ENCODE measurements at places on chromosomes 2 and 18.

DNA sequence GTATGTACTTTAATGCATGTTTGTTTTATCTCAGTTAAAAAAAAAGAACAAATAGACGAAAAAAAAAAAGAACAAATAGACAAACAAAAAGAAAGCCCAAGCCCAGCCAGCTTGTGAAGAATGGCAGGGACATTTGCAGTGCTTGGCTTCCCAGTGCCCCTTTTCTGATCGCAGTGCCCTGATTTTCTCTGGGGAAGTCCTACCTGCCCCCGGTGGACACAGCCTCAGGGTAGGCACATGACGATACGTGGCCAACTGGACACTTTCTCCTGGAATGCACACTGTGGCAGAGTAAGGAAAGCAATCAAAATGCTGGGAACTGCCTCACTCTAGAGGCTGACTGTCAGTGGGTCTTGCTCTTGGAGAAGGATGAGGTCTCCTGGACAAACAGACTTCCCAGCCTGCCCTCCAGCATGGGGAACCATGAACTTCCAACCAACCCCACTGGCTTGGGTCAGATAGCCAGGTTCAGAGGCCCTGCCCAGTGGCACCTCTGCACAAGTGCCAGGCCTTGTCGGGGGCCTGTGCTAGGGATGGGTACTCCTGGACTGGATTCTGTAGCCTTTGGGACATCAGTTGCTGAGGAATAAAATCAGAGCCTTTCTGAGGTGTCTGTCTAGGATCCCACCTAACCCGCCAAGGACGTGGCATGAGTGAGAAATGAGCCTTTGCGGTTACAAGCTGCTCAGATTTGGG is 76.7 kb downstream of the INHBB start:
- DNase-seq, result no peak

- DNase-seq, result no peak
These were observed 9.2 kb downstream of the SPR start for GRCh38 chr2:72896446-72896845.

GRCh38 chr2:134845719-134846118 is 7.3 kb downstream of the ACMSD start:
- DNase-seq, result no peak

- DNase-seq, result no peak
These were observed 1179.0 kb upstream of the ACVR2A start for GRCh38 chr2:146665800-146666199.

DNA sequence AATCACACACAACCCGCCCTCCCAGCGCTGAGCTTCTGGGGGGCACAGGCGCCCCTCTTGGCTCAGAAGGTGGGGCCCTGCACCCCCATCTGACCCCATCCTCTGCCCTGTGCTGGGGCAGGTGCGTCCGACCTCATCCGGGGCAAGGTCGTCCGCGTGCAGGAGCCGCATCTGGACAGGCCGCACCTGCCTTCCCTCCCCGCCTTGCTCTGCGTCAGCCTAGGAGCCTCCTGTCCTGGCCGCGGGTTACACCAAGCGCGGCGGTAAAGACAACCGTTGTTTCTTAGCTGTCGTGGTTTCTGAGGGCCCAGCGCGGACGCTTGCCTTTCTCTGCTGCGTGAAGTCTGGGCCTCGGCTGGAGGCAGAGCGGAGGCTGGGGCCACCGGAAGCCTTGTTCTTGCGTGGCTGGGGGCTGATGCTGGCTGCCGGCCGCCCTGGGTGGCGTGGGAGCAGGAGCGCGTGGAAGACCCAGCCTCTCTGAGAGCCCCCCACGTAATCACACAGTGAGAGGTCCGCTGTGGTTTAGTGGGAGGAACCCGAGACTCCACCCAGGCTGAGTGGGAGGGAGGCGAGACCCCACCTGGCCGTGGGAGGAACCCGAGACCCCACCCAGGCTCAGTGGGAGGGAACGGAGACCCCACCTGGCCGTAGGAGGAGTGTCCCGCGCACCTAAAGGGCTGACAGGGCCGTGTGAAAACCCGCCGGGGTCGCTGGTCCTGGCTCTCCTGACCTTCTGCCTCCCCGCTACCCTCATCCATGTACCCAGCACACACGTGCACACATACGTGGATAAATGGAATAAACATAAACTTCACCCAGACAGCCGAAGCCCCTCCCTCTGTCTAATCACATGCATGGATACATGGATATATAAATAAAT is 51.8 kb downstream of the KCNG2 start:
- no peak for DNase-seq

GRCh38 chr2:219418155-219419011 is at the start of gene DES:
Gene DES, plus strand, starts transcription at chr2:219418377. Its CDS starts 86 bp downstream, at chr2:219418463.
- no peak for DNase-seq

DNA sequence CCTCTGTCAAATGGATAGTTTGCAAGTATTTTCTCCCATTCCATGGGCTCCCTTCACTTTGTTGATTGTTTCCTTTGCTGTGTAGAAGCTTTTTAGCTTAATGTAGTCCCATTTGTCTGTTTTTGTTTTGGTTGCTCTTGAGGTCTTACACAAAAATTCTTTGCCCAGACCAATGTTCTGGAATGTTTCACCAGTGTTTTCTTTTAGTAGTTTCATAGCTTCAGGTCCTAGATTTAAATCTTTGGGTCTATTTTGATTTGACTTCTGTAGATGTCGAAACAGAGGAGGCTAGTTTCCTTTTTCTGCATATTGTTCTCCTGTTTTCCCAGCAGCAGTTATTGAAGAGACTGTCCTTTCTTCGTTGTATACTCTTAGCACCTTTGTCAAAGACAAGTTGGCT is 351.6 kb downstream of the PTPRM start:
- DNase-seq, result no peak

DNA sequence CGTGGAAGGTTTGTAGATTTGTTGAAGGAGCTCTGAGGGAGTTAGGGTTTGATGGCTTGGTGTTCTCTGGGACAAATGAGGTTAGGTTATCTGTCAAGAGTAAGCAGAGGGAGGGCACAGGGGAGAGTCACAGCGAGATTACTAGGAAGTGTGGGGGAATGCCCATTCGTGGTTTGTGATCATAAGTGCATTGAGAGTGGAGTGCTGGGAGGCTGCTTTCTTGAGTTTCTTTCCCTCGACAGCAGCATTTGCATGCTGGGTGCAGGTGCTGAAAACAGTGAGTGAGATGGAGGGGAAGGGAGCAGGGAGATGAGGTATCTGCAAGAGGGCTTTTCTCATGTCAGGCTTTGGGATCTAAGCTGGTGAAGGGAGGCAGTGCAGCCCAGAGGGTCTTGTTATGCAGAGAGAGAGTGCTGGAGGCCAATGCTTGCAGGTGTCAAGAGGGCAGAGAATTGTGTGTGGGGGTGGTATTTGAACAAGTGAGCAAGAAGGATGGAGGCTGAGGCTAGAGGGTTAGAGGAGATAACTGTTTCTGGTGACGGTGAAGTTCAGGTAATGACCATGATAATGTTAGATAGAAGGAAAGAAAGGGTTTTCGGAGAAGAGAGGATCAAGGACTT is 8.8 kb downstream of the RALB start:
- DNase-seq, result no peak

- DNase-seq, result no peak
These were observed 1.4 kb downstream of the FRZB start for GRCh38 chr2:182864949-182865570.

DNA sequence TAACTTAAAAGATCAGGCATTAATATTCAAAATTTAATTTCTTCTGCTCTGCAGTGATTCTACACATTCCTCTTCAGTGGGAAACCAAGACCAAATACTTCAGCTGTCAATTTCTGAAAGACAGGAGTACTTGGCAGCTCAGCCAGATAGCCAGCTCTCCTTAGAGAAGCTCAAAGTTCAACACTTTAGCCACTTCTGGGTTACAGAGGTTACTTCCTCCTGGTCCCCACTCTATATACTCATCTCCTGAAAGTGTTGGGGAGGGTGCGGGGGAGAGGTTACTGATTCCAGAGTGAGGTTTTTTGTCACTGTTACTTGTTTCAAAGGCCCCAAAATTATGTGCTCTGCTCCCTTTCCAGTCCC is 4.1 kb downstream of the CYTIP start:
- peak; percentile 59 for DNase-seq

- no peak for DNase-seq
These were observed 7.3 kb downstream of the SFXN5 start for GRCh38 chr2:73063909-73064875.

DNA sequence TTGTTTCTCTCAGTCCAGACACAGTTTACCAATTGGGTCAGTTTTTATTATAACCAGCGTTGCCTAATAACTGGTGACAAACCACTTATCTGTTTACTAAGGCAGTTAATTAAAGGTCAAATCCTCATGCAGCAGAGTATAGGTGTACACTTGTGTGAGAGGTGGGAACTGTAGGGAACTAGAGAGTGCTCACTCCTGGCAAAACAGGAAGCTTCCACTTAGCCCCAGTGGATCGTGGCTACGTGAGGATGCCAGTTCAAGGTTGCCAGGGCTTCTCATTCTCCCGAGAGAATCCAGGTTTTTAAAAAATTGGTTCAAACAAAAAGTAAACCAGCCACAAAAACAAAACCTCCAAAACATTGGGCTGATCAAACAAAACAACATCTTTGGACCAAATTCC is 8.1 kb downstream of the CYBRD1 start:
- no peak for DNase-seq

All from CD4-positive, alpha-beta T cell treated with Interleukin-12 subunit alpha and Interleukin-12 subunit beta, for 1 hour (primary cell).